ENCODE measurements at places on chromosomes 7 and 10.

GRCh38 chr7:37352974-37353948 lies 95.4 kb downstream of the ELMO1 start:
- DNase-seq, result no peak

DNA sequence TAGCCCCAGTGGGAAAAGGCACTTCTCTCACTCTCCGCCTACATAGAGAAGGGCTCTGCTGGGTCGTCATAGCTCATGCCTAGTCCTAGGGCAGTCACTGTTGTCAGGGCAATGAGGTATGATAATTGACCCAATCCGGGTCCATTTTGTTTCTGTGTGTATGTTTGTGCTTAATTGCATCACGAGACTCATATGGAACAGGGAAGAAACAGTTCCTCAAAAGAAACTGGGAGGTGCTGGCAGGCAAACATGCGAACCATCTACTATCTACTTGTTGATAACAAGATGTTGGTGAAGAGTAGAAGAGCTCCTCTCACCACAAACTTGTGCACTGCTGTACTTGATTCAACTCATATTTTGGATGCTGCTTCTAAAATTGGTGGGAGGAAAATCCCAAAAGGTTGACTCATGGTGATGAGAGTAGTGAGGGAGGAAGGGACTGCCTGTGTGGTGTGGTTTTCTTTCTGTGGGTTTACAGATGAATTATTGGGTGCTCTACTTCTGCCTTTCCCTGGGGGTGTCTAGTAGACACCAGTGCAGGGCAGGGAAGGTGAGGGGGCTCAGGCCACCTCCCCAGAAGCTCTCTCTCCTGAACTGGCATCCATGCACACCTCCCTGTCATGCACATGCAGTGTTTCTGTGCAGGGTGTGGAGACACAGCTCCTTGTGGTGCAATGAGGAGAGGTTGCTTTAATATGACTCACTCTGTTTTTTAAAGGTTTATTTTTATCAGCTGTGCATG lies 29.4 kb downstream of the LSMEM1 start:
- peak; percentile 17 for DNase-seq

DNA sequence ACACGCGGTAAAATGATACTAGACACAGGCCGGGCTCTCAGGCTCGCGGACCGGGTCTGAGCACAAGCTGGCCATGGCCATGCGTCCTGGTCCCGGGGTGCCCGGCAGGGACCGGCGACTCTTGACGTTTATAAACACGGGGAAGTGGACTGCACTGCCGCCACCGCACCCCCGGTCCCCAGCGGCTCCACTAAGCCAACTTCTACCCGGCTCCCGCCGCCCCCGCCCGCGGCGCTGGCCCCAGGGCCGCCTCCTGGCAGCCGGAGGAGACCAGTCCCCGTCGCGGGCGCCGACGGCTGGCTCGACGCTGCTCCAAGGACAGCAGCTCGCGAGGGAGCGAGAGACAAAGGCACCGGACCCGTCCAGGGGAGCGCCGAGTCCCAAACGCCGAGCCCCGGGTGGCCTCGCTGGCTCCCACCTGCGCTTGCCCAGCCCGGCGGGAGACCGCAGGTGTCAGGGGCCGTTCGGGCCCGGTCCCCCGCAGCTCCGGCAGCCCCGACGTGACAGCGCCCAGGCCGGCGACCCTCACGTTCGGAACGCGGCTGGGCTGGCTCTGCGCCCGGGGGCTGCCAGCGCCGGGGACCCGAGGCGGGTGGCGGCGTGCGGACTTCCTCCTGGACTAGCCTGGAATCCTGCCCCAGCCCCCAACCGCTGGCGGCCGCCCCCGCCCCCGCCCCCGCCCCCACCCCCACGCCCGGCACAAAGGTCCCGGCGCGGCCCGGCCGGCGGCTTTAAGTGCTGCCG lies 517 bp downstream of the ITGB1 start:
- no peak for DNase-seq

GRCh38 chr7:70408891-70409290 lies 723.1 kb upstream of the GALNT17 start:
- DNase-seq, result no peak

DNA sequence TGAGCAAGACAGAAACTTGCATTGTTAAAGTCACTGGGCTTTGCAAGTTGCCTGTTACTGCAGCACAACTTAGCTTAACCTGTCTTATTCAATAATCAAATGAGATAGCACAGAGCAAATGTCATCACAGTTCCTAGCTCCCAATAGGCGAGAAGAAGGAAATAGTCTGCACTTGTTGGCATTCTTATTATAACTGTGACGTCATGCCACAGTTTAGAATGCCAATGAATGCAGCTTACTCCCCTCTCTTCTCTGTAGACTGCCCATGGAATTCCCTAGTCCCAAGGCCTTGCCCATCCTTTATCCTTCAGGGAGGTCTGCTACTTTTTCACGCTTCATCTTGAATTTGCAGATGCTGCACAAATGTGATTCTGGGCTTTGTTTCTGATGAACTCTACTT lies 1094.9 kb upstream of the AUTS2 start:
- DNase-seq, result no peak

DNA sequence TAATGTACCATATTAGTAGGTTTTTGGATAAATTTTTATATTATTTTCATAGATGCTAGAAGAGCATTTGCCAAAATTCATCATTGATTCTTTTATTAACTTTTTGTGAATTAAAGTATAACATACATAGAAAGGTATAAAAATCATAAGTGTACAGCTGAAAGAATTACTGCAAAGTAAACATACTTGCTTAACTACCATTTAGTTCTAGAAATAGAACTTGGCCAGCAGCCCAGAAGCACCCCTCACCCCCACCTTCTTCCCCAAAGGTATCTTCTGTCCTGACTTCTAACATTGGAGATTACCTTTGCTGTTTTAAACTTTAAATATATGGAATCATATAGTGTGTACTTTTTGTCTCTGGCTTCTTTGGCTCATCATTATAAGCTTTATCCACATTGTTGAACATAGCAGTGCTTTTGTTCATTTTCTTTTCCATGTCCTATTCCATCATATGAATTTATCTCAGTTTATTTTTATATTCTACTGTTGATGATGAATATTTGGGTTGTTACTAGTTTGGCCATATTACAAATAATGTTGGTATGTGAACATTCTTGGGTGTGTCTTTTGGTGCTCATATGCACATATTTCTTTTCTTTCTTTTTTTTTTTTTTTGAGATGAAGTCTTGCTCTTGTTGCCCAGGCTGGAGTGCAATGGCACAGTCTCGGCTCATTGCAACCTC lies 142.8 kb downstream of the ADK start:
- no peak for DNase-seq

GRCh38 chr10:127374074-127374680 lies 174.9 kb upstream of the NPS start:
- no peak for DNase-seq

- DNase-seq, result no peak
Measured at GRCh38 chr7:126803060-126803665, 449.6 kb downstream of the GRM8 start.

DNA sequence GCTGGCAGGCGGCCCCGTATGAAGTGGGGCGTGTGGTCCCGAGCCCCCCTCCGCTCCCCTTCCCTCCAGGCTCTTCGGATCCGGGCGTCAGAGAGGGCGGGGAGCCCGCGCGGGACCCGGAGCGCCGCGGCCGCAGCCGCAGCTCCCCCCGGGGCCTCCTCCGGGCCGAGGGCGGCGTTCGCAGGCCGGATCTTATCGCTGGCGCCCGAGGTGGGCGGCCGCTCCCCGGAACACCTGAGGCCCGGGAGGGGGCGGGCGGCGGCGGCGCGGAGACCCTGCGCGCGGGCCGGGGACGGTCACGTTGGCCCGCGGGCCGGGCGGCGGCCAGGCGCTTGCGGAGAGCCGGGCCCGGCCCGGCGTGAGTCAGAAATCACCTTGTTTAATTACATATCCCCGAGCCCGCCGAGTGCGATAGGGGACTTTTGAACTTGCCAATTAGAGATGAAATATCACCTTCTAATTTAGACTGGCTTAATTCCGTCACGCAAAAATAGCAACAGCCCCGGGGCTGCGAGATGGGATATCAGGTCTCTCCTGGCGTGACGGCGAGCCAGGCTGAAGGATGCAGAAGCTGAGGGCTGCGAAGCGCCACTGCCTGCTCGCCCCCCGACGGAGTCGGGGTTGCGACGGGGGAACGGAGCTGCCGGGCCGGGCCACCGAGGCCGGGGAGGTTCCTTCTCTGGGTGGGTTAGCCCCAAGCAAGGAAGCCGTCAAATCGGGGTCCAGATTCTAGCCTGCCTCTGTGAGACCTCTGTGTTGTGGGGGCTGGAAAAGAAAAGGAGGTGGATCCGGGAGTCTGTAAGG lies 43.4 kb downstream of the LDB3 start:
- DNase-seq, result no peak

GRCh38 chr7:123627851-123628250 lies 26.2 kb downstream of the ASB15 start:
- no peak for DNase-seq

- DNase-seq, result no peak
Measured at GRCh38 chr7:134210976-134211663, 84.0 kb downstream of the LRGUK start.

GRCh38 chr7:106045586-106045985 lies 66.5 kb downstream of the SYPL1 start:
- DNase-seq, result no peak

DNA sequence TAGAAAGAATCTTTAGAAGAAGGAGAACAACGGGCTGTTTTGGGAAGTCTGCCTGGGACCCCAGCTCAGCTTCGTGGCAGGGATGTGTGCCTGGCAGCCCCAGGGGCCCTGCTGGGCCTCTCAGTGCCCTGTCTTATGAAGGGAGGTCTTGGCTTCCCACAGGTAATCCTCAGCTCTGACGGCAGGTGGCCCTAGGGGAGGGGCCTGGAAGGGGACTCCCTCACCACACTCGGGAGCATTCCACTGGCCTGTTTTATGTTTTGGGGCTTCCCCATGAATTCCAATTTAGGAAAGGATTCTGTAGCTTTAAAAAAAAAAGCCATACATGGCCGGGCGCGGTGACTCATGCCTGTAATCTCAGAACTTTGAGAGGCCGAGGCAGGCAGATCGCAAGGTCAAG lies 3.0 kb upstream of the DMBT1 start:
- DNase-seq, result no peak

- DNase-seq, result no peak
Measured at GRCh38 chr10:49012603-49013002, 73.0 kb upstream of the LRRC18 start.

DNA sequence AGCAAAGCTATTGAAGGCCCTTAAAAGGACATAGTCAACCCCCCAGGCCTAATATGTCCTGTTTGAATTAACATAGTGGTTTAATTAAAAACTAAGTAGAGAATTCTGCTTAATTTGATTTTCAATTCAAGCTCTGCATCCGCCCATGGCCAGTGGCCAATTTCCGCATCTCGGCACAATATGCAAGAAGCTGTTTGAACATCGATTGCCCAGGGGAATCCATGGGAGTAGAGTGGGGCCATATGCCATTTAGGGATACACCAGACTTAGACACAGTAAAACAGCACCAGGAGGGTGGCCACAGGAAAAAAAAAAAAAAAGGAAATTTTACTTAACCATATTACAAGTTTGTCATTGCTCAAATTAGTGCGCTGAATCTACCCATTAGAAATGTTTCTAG lies 100.4 kb downstream of the LMBR1 start:
- no peak for DNase-seq

DNA sequence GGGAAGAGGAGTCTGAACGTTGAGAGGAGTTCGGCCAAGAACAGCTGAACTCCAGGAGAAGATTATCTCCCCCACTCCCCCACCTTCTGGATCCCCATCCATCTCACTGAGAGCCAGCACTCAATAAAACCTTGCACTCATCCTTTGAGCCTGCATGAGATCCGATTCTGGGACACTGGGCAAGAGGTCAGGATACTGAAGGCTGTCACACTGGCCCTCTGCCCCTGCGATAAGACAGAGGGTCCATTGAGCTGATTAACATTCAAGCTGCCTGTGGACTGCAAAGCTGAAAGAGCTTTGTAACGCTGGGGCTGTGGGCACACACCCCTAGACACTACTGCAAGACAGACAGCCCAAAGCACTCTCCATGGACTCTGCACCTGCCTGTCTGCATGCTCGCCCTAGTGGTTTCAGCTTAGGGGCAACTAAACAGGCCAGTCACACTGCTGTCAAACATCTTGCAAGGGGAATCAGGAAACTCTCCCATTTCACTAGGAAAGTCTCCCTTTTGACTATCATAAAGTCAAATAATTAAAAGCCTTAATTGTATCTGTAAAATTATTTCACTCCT lies 42.3 kb upstream of the CNTNAP2 start:
- no peak for DNase-seq

DNA sequence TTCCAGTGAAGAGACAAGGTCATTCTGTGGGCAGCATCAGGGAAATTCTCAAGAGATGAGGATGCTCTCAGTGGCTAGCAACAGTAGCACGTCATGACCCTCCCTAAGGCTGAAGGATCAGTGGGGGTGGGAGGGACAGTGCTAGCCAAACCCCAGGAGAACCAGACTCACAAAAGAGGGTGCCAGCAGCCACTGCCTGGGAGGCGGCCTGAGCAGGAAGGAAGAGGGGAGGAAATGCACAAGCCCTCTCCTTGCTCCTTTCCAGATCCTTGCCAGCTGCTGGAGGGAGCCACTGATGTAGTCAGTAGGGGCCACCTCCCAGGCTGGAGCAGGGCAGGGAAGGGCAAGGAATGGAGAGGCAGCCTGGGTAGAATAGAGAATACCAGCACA lies 302.7 kb downstream of the RPS24 start:
- no peak for DNase-seq

- no peak for DNase-seq
Measured at GRCh38 chr7:2980401-2981102, 63.1 kb downstream of the CARD11 start.

DNA sequence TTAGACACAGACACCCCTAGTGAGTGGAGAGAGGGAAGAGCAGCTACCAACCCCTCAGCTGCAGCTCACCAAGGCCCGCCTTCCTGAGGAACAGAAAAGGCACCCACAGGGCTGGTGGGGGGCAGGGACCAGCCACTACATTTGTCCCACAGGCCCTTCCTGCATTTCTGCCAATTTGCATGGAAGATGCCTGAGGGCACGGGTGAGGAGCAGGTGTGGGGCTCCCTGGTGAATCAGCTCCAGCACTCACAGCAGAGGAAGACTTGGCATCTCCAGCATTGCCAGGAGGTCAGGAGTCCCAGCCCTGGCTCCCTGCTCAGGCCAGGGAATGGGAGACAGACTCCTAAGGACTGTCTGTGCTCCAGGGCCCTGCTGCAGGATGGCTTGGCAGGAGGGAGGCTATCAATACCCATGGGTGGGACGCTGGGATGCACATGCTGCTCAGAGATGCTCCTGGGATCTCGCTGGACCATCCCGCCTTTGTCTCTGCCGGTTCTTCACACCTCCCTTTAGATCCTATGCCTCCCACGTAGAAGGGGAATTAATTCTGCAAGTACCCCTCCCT lies 109.7 kb downstream of the SLIT1 start:
- DNase-seq, result no peak

DNA sequence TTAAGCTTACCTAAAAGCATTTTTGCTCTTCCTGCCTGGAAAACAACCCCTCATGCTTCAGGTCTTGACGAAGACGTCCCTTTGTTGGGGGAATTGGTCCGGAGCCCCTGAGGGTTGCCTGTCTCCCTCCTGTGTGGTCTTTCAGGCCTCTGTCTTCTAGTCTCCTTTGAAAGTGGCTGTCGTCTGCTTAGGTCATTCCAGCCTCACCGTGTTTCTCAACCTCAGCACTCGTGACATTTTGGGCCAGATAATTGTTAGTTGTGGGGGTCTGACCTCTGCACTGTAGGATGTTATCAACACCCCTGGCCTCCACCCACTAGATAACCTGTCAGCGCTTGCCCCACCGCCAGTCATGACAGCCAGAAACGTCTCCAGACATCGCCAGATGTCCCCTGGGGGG lies 219.1 kb downstream of the TCF7L2 start:
- no peak for DNase-seq

GRCh38 chr10:98388101-98388655 lies 26.8 kb downstream of the PYROXD2 start:
- no peak for DNase-seq
